Activated CD8-positive, alpha-beta memory T cell treated with anti-CD3 and anti-CD28 coated beads for 4 hours (primary cell): ENCODE measurements at places on chromosomes 1 and 21.

- DNase-seq: no peak
These were observed 79.3 kb downstream of the SLC35F3 start for GRCh38 chr1:233983811-233984210.

DNA sequence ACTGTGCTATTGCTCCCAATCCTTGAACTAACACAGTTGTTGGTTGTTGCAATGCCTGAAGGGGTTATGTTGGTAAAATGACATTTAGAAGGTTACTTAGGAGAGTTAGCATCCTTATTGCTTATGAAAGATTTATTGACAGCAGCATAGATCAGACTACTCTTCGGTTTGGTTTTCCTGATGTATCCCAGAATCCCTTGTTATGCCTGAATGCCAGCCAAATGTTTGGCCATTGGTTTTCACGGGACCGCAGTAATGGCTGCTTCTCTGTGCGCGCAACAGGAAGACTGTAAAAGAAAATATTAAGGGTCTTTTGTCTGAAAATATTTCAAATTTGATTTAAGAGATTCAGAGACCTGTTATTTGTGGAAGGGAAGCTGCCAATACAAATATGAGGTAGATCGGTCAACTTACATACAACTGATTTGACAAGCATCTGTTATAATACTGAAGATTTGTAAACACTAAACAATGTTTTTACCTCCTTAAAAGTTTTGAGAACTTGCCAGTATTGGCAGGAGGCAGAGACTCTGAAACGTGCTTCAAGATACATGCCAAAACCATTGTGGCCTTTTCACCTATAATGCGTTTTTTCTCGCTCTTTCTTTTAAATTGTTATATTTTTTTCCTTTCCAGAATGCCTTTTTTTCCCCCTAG lies 8.3 kb downstream of the NFIA start:
- no peak for DNase-seq

DNA sequence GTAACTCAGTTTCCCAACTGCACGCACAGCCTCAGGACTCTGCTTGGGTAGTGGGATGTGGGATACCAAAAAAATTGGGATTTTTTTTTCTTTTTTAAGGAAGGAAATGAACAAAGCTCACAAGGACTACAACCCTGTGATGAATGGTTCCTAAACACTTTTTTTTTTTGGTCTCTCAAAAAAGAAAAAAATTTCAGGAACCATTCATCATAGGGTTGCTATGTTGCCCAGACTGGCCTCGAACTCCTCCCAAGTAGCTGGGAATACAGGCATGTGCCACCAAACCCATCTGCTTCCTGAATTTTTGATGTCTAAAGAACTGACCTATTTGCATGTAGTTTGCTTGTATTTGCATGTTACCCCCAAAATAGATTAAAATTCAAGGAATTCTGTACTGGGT lies 6.8 kb downstream of the MINDY1 start:
- DNase-seq: no peak

GRCh38 chr1:147840909-147841308 lies 61.7 kb upstream of the GJA8 start:
- DNase-seq: no peak

GRCh38 chr1:174815036-174815435 lies 184.7 kb upstream of the CACYBP start:
- DNase-seq: no peak

- DNase-seq: no peak
These were observed 10.6 kb downstream of the SASS6 start for GRCh38 chr1:100122177-100122576.

- DNase-seq: no peak
These were observed 290.8 kb downstream of the LRRC7 start for GRCh38 chr1:69858534-69858933.

GRCh38 chr1:61125263-61125662 lies 42.9 kb downstream of the NFIA start:
- no peak for DNase-seq

DNA sequence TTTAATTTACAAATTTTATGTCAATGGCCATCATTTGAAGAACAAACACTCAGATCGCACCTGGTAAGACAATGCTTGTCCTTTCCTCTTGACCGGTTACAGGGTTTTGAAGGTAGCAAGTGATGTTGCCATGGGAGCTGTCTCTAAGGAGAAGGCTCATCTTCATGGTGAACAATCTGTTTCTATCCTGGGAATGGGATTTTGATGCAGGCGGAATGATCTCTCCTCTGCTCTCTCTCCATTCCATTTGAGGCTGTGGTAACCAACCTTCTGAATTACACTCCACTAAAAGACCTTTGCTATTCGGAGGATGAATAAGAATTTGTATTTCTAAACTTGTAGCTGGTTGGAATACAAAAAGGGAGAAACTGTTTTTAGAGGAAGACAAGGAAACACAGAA lies 57.9 kb upstream of the SLC5A9 start:
- no peak for DNase-seq

GRCh38 chr1:91171898-91172297 lies 150.1 kb upstream of the ZNF644 start:
- DNase-seq: no peak

DNA sequence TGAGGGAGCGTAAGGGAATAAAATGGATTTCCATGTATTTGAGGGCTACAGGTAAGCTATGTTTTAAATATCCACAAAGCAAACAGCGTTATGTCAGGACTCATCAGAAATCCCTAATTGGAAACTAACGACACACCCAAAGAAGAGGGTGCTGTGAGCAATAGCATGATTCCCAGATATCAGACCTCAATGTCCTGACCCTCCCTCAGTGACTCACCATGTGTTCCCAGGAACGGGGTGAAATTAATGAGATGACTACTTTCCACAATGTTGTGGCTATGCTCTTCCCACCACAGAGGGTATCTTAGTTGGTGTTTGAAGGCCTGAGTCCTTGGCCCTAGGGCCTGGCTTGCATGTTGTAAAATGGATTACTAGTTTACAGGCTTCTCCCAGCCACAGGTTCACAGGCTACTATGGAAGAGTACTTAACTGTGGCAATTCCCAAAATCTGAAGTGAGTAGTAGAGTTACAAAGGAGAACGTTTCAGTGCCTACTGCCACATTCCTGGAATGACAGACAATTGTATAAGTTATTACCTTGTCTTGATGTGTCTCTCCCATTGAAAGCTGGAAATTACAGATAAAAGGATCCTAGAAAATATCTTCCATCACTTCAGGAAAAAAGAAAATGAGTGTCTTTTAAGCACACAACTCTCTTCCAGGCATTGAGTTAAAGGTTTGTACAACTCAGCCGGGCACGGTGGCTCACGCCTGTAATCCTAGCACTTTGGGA lies 1.7 kb upstream of the KRTAP11-1 start:
- DNase-seq: no peak

- DNase-seq: no peak
These were observed 16.9 kb upstream of the BCAR3 start for GRCh38 chr1:93698329-93699048.

GRCh38 chr21:45735259-45736000 lies 91.9 kb downstream of the PCBP3 start:
- DNase-seq: no peak

GRCh38 chr1:203511513-203511912 lies 17.6 kb downstream of the OPTC start:
- no peak for DNase-seq

- no peak for DNase-seq
These were observed 73.7 kb downstream of the URB2 start for GRCh38 chr1:229699613-229700267.

DNA sequence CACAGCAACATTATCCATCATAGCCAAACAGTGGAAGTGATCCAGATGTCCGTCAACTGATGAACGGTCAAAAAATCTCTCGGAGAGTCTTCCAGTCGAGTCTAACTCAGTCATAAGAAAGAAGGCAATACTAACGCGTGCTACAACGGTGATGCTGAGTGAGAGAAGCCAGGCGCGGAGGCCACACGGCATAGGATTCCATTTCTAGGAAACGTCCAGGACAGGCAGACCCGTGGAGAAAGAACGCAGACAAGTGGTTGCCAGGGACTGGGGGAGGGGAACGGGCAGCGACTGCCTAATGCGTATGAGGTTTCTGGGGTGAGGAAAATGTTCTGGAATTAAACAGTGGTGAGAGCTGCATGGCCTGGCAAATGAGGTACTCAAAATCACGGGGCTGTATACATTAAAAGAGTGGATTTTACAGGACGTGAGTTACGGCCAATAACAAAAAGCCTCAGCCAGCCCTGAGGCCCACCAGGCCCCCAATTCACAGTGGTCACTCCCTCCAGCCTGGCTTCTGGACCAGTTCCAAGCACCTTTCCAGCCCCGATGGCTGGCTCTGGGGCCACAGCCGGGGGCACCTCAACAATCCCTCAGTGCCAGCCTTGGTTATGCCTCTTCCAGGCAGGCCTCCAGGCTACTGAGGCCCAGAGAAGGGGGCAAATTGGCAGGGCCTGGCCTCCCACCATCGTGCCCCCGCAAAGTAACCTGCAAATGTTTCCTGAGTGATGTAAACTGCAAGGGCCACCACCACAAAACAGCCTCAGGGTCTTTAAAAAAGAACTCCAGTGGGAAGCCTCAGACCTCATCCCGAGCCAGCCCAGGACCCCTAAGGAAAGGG lies 3.4 kb downstream of the WNT9A start:
- DNase-seq: no peak

GRCh38 chr1:180674603-180675530 lies 43.0 kb downstream of the XPR1 start:
- no peak for DNase-seq
